SK-N-SH (cell line): ENCODE measurements at places on chromosomes 6 and 20. TPM values are rescaled to one million over a fixed set of nuclear protein-coding genes. Genes with fewer than 3 reads are reported as not detected.

The ACTL10 gene
- 0.19 and 0.25 TPM in 2 replicates for polyA plus RNA-seq

The CYP24A1 gene
- polyA plus RNA-seq = 8.8 and 9.1 TPM in 2 replicates

The TOP1 gene
- polyA plus RNA-seq = 8.9 and 11.9 TPM in 2 replicates

The KIF6 gene
- polyA plus RNA-seq = 0.13 and 0.18 TPM in 2 replicates

The FAM50B gene
- 12.9 and 13.8 TPM in 2 replicates for polyA plus RNA-seq

The NOTCH4 gene
- polyA plus RNA-seq = 2.5 and 2.8 TPM in 2 replicates

DNA sequence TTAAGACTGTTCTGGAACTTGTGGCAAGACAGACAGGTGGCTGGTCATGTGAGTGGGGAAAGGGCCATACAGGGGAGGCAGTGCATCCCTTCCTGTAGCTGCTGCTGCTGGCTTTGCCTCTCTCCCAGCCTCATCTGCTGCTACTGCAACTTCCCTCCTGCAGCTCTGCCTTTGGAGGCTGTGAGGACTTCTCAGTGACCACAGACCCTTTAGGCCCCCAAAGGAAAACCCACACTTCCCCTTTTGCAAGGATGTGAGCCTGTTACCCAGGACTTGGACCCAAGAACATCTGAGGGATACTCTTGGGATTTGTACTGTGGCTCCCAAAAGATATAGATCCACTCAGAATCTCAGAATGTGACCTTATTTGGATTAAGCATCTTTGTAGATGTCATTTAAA is 91.0 kb downstream of the TMEM170B start:
- no peak for DNase-seq

DNA sequence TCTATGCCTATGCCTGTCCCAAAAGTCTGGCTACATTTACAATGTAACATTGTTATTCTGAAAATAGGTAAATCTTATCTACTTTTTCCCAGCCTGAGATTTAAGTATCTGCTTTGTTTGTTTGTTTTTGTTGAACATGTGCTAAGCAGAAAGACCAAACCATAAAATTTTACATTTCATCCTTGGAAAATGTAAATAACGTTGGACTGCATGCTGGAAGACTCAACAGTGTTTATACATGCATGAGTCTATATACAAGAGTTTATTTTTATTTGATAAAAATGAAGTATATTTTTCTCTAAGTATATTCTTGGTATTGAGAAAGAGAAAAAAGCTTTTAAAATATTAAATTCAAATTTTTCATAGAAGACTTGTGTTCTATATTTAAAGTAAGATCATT is 12.1 kb upstream of the PDE10A start:
- DNase-seq = no peak

- DNase-seq = no peak
Measured at GRCh38 chr6:29813809-29814208, 13.8 kb upstream of the HLA-G start.

DNA sequence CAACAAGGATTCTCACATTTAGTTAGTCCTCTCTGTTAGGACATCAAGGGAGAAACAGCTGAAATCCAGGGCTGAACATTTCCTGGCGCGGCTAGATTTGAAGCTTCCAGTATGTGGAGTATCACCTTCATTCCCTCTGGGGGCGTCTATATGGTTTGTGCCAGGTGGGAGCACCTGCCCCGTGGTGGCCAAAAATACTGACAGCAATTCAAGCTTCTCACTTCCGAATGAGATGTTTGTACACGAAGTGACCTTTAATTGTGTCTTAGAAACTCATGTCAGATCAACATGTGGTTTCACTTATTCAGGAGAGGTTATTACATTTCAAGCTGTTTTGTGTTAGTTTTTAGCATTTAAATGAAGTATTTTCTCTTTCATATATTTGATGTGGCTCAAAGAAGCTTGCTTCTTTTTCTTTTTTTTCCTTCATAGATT is 67.3 kb upstream of the ZNF217 start:
- DNase-seq = no peak

GRCh38 chr6:137903274-137903932 is 36.3 kb downstream of the TNFAIP3 start:
- no peak for DNase-seq

GRCh38 chr6:148147463-148147830 is 195.2 kb upstream of the SASH1 start:
- DNase-seq = no peak

GRCh38 chr6:10082385-10082784 is 332.5 kb downstream of the TFAP2A start:
- DNase-seq = no peak
